ENCODE measurements at places on chromosomes 6 and 20.
A peak's percentile ranks its signal among the peaks of the same experiment; 100 is the strongest.

- no peak for DNase-seq
These were observed 112.0 kb upstream of the SNX9 start for GRCh38 chr6:157711060-157711459.

- DNase-seq, result no peak
These were observed 101.1 kb upstream of the RREB1 start for GRCh38 chr6:7006515-7007191.

- DNase-seq, result peak; percentile 45
These were observed 26.0 kb downstream of the PTGIS start for GRCh38 chr20:49541733-49542513.

- no peak for DNase-seq
These were observed 294.3 kb downstream of the CDC5L start for GRCh38 chr6:44681761-44682160.

- DNase-seq, result no peak
These were observed 35.5 kb upstream of the TMX4 start for GRCh38 chr20:8055096-8055495.

- DNase-seq, result no peak
These were observed 24.7 kb upstream of the GFOD1 start for GRCh38 chr6:13511913-13512717.

DNA sequence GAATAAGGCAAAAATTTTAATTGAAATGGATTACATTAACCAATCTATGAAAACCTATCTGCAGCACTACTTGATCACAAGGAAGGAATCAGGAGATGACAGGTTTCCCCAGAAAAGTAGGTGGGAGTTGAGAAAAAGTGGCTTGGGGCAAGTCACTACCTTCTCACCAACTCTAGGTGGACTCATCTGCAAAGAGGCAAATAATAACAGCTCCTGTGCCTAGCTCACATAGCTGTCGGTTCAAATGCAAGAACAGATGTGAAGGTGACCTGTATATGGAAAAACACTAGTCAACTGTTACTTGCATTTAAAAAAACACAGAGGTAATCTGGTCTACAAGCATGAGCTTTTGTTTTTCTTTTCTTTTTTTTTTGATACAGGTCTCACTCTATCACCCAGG lies 67.2 kb downstream of the POPDC3 start:
- DNase-seq, result no peak

DNA sequence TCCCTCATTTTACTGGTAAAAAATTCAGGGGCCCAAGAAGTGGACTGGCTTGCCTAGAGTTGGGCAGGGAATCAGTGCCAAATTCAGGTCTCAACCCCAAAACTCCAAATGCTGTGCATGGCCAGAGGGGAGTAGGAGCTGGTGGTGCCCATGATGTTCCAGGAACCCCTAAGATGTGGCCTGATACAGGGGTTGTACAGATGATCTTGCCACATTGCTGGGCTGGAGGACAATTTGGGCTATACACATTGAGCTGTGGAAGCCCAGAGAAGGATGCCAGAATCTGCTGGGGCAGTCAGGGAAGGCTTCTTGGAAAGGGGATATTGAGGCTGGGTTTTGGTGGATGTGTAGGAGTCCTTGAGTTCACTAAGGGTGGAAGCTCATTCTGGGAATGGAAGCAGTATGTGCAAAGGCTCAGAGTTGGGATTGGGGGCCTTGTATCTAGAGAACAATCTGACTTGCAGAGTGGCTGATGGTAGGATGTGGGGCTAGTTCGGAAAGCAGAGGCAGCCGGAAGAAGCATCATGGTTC lies 38.0 kb upstream of the APCDD1L start:
- no peak for DNase-seq

- DNase-seq, result no peak
These were observed 508.7 kb downstream of the DOK5 start for GRCh38 chr20:54984104-54984448.

GRCh38 chr6:33875696-33876095 lies 71.9 kb upstream of the MLN start:
- DNase-seq, result no peak

GRCh38 chr20:48350313-48350988 lies 477.3 kb downstream of the PREX1 start:
- DNase-seq, result no peak

GRCh38 chr20:57381596-57382503 lies 9.3 kb upstream of the RBM38 start:
- peak; percentile 57 for DNase-seq

DNA sequence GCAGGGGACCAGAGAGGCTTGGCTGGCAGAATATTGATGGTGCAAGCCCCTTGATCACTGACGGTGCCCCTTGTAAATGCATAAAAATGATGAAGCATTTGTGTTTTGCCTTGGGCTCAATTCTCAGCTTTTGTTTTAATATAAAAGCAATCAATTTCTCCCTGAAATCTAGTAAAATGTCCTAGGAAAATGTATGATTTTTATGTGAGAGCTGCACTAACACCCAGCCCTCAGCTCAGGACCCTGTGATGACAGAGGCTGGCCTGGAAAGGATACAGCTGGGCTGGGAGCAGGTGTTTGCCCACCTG lies 84.7 kb upstream of the PHACTR3 start:
- no peak for DNase-seq

DNA sequence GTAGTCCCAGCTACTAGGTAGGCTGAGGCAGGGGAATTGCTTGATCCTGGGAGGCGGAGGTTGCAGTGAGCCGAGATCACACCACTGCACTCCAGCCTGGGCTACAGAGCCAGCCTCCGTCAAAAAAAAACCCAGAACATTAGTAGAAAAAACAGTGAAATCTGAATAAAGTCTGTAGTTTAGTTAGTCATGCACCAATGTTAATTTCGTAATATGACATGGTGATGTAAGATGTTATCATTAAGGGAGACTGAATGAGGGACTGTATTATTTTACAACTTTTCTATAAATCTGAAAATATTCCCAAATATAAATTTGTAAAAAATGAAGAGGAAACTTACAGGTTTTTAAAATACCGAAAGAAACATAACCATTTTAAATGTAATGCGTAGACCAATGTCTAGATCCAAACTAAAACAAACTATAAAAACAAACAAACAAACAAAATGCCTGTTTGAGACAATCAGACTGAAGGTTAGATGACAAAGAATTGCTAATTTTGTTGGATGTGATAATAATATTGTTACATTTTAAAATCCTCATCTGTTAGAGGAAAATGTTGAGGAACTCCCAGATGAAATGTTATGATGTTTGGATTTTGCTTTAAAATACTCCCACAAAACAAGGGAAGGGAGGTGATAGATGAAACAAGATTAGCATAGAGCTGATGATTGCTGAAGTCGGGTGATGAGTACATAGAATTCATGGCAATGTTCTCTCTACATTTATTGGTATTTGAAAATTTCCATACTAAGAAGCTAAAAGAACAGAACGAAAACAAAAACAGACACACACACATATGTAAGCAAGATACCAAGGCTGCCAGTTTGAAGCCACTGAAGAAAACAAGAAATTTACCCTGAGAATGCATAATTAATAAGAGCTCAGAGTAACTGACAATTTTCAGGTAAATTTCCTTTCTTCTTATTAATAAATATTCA lies 1.8 kb downstream of the GSTA4 start:
- no peak for DNase-seq

DNA sequence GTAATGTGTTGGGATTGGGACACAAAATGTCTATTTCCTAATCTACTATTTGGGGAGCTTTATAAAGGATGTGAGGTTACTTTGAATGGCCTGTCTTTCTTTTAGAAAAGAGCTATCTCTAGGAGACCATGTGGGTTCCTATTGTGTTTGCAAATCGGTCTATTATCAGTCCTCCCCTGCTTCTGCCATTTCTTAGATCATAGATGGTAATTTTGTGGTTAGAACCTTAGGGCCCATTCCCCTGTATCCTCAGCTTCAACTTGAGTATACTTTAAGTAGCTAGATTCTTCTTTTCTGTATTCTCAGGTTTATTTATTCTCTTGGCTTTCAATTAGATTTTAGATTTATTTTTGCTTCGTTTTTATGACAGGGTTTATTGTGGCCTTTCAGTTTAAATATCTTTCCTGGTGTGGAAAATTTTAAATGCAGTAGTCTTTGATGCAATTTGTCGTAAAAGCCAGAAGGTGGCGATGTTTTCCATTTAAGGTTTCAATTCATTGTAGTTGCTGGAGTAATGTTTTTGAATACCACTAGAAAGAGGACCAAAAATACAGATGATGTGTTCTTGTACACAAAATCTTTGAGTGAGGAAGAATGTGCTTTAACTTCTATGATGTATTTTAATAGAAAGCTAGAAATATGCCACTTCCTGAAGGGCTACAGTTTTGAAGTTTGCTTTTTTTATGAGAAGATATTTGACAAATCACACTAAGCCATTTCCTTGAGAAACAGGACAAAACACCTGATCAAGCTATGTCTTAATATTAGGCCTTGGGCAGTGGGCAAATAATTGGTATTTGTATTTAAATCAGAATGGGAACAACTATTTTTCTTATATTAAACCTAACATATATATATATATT lies 20.3 kb downstream of the TBPL1 start:
- DNase-seq, result peak; percentile 52

GRCh38 chr6:134003542-134003951 lies 48.9 kb downstream of the SLC2A12 start:
- DNase-seq, result no peak

- DNase-seq, result no peak
These were observed 129.1 kb downstream of the SYCP2 start for GRCh38 chr20:59804347-59804746.

DNA sequence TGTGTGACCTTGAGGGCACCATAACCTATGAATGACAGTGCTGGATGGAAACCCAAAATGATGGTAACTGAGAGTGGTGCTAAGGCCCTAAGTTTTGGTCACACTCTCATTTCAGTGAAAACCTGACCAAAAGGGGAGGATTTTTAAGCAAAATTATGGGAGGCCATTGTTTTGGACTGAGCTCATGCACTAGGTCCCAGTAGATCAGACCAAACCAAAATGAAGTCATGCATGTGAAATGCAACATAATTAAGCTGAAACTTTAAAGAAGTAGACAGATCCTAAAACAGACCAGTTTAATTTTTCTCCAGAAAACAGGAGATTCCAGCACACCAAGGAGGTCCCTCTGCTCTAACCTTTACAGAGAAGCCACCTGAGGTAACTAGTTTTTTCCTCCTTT lies 24.0 kb upstream of the THBS2 start:
- DNase-seq, result no peak

DNA sequence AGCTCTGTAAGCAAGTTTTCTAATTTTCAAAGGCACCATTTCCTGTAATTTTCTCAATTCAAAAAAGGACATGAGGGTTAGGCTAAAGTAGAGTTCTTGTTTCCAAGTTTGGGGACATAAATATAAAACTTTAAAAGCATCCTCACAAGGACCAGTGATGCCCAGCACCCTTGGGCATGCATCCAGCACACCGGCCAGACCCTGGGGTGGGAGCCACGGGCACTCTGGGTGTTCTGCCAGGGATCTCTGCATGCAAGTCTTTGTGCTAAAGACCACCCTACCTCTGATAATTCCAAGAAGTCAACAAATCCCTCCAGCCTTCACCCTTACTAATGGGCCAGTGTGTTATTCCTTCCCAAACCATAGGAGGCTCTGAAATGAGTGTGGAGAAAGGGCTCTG lies 46.5 kb downstream of the PLCG1 start:
- no peak for DNase-seq

Data from NCI-H1436 (cell line).